ENCODE measurements at places on chromosomes 11 and 22. TPM values are rescaled to one million over a fixed set of nuclear protein-coding genes. Genes with fewer than 3 reads are reported as not detected.

Gene APOA5
- total RNA-seq = 0.87 TPM

Gene CSNK2A3
- total RNA-seq = 1.1 TPM

Gene AIFM3
- 1.4 TPM for total RNA-seq

Gene SLC7A4
- 13.0 TPM for total RNA-seq

Gene B3GAT1
- 4.9 TPM for total RNA-seq

Gene DMC1
- 0.23 TPM for total RNA-seq

Gene KRTAP5-9
- total RNA-seq = not detected

Gene APOL3
- 32.2 TPM for total RNA-seq

Gene FOLR3
- total RNA-seq = not detected

Gene KCNJ1
- total RNA-seq = not detected

Gene PNPLA3
- 0.14 TPM for total RNA-seq

Gene MLC1
- 1.1 TPM for total RNA-seq

Gene CDCA5
- 2.3 TPM for total RNA-seq

Gene APOC3
- total RNA-seq = not detected

Gene SMDT1
- 19.1 TPM for total RNA-seq

Gene PIWIL4
- total RNA-seq = 0.82 TPM

Gene UBE4A
- total RNA-seq = 50.2 TPM

Gene NXPE4
- total RNA-seq = 0.18 TPM

Gene DEUP1
- 1.2 TPM for total RNA-seq

Gene GALNT18
- total RNA-seq = 29.4 TPM
